ENCODE measurements at places on chromosomes 1 and 21. TPM values are rescaled to one million over a fixed set of nuclear protein-coding genes. Genes with fewer than 3 reads are reported as not detected.

TCEA3 gene
- total RNA-seq, result 4.0 TPM

RAVER2 gene
- 7.3 TPM for total RNA-seq

DMRTA2 gene
- not detected for total RNA-seq

DNA sequence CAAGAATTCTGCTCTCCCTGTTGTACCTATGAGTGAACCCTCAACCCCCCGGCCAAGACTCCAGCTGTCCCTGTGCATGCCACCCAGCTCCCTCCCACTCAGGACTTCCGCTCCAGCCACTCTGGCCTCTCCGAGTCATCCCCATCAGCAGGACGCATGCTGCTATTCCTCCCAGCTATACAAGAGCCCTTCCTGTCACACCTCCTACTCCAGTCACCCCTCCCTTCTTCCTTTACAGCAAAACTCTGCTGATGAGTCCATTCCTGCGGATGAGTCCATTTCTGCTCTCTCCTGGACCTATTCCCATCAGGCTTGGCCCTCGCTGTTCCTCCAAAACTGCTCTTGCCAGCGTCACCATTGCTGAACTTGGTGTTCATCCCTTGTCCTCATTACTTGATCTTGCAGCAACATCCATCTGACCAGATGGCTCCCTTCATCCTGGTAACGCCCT is 42.2 kb downstream of the H3-3A start:
- DNase-seq, result no peak

DNA sequence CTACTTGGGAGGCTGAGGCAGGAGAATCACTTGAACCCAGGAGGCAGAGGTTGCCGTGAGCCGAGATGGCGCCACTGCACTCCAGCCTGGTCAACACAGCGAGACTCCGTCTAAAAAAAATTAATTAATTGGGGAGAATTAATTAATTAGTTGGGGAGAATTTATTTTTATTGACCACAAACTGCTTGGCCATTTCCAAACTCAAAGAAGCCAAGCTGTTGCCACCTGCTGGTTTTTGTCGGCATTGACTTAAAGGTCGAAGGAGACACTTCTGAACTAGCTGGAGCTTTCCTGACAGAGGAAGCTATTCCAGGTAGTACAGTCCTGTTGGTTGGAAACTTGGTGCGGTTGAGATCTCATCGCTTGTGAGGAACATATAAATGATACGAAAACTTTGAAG is 13.1 kb downstream of the MAP1LC3C start:
- DNase-seq, result no peak
